ENCODE measurements at places on chromosomes 3 and 15.

DNA sequence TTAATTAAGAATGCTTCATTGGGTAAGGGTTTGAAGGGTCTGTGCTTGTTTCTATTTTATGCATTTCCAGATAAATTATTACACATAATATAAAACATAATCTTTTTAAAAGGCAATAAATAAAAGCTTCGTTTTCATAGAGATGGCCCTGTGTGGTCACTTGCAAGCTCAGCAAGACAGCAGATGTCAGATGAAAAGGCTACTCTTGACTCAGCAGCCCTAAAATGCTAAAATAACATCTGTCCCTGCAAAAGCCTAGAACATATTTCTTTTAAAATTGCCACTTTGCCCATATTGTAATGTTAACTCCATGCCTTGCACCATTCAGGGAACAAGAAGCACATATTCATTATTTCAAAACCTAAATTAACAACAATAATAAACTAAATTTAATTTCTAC, 349.4 kb downstream of the CNTN3 start:
- DNase-seq, result no peak

GRCh38 chr3:14405360-14406238, 3.2 kb downstream of the SLC6A6 start:
- DNase-seq, result no peak

- no peak for DNase-seq
Observed at GRCh38 chr3:49872801-49873281, 3.1 kb upstream of the CAMKV start.

DNA sequence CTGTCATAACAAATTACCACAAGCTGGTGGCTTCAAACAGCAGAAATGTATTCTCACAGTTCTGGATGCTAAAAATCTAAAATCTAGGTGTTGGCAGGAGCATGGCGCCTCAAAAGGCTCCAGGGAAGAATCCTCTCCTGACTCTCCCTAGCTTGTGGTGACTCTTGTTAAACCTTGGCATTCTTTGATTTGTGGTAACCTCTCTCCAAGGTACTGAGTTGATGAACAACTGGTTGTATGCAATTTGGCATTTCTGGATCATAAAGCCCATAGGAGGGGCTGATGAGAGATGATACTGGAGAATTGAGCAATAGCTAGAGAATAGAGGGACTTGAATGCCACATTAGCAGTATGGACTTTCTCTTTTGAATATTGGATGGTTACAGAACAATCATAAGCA, 821.8 kb downstream of the TBL1XR1 start:
- no peak for DNase-seq

DNA sequence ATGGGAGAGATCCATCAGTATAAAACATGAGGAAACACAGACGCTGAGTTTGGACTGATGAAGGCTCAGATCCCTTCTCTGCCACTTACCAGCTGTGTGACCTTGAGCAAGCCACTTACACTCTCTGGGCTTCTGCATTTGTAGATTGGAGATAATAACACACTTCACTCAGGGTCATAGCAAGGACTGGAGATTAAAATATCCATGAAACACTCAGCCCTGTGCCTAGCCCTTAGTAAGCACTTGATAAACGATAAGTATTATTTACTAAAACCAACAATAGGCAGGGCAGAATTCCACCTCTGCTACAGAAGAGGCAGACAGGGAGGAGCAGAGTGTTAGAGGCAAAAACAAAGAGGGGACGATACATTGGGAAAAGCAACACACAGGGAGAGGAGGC, 420.5 kb upstream of the WNT5A start:
- no peak for DNase-seq

DNA sequence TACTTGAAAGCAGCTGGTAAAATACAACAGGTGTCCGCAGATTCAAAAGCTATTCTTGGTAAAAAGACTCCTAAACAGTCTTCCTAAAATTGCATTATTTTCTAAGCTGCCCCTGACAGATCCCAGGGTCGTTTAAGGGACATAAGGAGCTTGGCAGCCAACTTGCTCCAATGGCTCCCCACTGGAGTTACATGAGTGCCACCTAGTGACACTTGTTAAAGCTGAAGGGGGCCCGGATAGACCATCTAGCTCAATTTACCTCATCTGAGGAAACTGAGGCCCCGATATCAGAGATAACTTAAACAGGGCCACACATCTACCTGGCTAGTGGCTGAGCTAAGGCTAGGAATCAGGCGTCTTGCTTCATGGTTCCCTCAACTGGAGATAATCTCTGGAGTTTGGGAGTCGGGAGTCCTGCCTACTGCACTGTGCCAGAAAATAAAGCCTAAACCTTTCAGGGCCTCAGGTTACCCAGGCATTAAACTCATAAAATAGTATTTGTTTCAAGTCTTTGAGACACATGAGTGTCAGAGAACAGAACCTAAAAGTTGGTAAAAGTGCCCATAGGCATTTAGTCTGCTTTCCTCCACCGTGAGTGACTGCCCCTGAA, 6.5 kb upstream of the TBC1D23 start:
- DNase-seq, result no peak

DNA sequence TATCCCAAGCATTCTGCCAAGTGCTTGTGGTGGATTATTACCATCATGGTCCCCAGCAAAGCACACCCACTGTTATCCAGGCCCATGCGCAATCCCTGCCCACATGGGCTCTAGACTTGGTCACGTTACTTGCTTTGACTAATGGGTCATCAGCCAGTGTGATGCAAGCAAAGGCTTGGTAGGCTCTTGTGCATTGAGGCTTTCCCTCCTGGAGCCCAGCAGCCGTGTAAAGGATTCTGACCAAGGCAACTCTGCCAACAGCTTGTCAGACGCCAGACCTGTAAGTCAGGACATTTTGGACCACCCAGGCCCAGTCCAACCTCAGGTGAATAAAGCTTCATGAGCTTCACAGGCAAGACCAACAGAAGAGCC, 93.9 kb downstream of the ABHD5 start:
- no peak for DNase-seq

DNA sequence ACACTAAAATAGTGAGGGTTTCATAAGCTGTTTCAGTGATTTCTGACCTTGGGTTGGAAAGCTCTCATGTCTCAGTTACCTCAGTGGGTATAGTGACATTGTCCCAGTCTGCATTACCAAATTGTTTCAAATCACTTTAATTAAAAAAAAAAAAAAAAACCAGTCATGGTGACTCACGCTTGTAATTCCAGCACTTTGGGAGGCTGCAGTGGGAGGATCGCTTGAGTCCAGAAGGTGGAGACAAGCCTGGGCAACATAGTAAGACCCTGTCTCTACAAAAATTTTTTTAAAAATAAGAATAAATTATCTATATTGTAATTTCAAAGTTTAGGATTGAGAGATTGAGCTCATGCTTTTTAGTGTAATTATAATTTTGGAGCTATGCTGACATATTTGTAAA, 78.0 kb downstream of the MBNL1 start:
- no peak for DNase-seq

- DNase-seq, result no peak
Observed at GRCh38 chr3:38283810-38284755, 2.0 kb downstream of the SLC22A14 start.

DNA sequence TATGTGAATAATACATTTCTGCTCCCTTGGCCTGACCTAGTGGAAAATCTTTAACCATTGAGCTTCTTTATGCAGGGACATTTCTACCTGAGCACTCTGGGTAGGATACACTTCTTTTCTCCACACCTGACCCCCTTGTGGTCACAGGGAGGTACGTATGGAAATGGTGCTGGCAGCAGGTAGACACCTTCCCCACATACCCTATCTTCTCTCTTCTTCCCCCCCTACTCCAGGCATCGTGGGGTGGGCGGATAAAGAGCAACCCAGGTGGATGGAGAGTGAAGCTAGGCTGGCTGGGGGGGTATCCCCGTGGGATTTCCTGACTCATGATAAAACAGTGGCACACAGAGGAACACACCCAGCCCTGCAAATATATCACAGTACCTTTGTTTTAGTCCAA, 312.1 kb downstream of the ARRDC4 start:
- DNase-seq, result no peak

- DNase-seq, result no peak
Observed at GRCh38 chr3:158640646-158641045, 3.7 kb upstream of the GFM1 start.

DNA sequence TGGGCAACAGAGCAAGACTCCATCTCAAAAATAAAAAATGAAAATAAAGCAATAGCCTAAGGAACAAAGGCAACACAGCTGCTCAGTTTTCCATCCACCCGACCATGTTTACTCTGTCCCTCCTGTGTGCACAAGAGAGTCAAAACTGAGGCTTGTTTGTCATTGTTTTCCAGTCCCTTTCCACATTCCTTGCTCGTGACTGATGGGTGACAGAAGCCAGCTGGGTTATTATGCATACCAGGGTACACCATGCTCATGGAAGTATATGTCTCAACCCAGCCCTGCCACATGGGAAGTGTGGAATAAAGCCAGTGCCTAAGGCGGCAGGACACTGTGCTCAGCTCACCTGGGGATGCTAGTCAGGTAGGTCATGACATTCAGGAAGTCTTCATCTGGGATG, 49.5 kb downstream of the MCF2L2 start:
- no peak for DNase-seq

DNA sequence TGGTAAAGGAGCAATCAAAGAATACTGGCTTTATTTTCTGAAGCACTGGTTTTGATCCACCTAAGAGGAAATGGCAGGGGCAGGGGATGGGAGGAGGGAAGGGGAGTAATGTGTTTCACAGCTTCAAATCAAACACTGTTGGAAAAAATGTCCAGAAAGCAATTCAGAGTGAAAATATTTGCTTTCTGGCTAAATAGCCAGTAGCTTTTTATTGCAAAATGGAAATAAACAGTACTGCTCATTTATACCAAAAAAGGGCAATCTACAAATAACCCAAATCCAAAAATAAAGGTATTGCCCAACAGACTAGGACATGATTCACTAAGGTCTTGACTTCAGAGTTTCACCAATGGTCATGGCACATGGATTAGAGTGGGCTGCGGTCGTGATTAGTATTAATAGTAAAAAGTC, 279.3 kb upstream of the THBS1 start:
- no peak for DNase-seq

DNA sequence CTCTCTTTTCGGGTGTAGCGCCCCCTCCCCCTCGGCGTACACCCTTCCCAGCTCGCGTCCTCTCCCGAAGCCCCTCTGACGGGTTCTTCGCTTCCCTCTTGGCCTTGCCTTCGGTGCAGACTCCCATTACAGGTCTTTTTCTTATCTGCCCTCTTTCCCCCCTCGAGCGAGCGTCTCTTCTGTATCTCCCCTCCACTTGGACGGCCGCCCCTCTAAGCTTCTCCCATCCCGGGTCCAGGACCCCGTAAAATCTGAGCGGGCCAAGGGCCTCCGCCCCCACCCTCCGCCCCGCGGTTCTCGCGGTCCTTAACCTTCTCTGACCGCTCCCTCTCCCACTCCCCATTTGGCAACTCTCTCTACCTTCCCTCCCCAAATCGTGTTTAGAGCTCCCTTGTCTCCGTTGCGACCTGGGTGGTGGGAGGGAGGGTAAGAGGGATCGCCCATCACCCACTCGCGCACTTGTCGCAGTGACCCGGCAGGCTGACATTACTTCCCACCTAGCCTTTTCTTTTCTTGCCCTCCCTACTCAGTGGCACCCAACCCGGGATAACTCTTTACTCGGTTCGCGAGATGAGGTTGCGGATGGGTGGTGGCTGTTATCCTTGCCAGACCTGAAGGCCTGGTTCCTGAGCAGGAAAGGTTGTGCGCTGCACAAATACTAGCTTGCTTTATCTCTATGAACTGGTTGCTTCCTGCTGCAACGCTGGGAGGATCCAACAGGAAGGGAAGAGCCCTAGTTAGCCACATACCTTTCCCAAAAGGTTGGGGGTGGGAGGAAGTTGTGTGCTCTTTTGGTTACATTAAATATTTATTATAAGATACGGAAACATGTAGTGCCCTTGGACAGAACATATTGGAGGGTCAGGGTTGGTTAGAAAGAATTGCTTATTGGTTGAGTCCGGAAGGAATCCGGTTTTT, 922 bp downstream of the RAB11A start:
- no peak for DNase-seq

DNA sequence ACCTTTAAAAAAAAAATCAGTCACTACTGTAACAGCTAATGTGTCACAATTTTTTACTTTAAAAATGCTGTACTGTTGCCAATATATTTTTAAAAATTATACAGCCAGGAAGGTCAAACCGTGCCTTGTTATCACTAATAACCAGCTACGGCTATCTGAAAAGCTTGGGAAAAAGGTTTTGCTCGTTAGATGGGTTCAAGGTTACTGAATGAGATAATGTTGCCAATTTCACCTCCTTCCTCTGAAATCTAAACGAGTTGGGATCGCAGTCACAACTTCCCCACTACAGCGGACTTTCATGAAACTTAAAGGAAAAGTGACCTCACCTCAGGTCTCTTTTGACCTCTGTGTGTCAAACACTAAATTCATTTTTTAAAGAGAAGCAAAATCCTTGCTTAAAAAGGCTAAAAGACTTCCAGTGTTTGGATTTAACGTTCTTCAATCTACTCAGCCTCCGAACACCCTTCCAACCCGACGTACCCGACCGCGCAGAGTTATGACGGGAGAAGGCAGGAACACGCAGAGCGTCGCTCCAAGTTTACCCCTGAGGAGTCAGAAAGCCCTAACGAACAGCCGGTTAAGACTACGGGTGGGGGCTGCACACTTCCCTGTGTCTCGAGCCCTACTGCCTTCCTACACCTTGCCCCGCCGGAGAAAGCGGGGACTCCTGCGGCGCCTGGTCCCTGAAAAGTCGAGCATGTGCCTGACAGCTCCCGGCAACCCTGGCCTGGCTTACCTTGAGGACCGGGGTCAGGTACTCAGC, 860 bp downstream of the ATG3 start:
- DNase-seq, result peak; percentile 45

GRCh38 chr15:85504749-85505676, 124.6 kb downstream of the AKAP13 start:
- DNase-seq, result no peak

DNA sequence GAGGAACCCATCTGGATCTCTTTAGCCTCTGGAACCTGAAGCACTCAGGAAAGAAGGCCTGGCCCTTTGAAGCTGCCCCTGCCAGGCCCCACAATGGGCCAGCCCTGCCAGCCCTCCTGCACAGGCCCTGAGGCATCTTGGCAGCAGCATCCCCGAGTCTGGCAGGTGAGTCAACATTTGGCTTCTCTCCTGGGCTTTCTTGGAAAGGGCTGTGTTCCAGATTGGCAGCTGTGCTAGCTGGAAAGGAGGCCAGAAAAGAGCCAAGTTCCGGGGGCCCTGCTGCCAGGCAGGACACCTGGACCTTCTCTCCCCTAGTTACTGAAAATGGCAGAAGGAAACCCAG, 187.2 kb downstream of the SHQ1 start:
- DNase-seq, result no peak

- DNase-seq, result no peak
Observed at GRCh38 chr3:170228093-170228766, 6.0 kb downstream of the PRKCI start.

DNA sequence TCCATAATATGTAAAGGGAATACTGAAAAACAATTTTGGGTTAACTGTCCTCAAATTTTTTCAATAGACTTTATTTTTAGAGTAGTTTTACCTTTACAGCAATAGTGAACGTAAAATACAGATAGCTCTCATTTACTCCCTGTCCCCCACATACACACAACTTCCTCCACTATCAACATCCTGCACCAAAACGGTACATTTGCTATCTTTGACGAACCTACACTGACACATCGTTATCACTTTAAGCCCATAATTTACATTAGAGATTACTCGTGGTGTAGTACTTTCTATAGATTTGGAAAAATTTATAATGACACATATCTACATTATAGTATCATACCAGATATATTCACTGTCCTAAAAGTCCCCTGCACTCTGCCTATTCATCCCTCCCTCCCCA, 16.9 kb upstream of the P2RY1 start:
- no peak for DNase-seq

- no peak for DNase-seq
Observed at GRCh38 chr3:189278221-189278620, 106.5 kb downstream of the TPRG1 start.
